ENCODE measurements at places on chromosomes 7 and 10.

GRCh38 chr7:77538281-77539212, 1.5 kb downstream of the PTPN12 start:
- peak; percentile 93 for DNase-seq

DNA sequence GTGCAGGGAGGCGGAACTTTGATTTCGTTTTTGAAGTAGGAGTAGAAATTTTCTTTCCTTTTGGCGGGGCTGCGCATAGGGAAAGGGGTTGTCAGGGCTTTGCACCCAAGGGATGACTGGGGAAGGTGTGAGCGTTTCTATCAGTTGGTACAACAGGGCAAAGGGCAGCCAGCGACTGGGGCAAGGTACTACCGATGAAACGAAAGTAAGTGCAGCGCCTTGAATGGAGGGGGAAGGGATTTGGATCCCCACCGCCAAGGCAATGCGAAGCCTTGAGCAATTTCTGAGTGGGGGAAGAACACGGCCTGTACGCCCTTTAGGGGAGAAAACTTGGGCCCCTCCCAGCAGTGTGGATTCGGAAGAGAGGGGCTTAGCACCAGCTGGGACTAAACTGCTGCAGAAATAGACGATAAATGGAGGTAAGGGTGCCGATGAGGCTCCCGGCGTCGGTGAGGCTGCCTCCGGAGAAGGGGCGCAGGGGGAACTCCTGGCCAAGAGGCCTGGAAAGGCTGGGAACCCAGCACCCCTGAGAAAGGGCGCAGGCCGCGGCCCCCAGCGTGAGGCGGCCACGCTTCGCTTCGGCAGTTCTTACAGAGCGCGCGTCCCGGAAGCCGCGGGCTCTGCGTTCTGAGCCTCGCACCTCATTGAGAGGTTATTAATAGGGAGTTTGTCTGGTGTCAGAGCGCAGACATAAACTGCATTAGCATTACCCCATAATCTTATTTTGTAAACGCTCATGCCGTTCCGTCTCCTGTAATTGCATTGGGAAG, 10.0 kb upstream of the TLX1 start:
- DNase-seq = peak; percentile 71

GRCh38 chr10:10526846-10527245, 490.8 kb upstream of the CELF2 start:
- no peak for DNase-seq

GRCh38 chr7:6290319-6290741, 17.9 kb upstream of the CYTH3 start:
- no peak for DNase-seq

DNA sequence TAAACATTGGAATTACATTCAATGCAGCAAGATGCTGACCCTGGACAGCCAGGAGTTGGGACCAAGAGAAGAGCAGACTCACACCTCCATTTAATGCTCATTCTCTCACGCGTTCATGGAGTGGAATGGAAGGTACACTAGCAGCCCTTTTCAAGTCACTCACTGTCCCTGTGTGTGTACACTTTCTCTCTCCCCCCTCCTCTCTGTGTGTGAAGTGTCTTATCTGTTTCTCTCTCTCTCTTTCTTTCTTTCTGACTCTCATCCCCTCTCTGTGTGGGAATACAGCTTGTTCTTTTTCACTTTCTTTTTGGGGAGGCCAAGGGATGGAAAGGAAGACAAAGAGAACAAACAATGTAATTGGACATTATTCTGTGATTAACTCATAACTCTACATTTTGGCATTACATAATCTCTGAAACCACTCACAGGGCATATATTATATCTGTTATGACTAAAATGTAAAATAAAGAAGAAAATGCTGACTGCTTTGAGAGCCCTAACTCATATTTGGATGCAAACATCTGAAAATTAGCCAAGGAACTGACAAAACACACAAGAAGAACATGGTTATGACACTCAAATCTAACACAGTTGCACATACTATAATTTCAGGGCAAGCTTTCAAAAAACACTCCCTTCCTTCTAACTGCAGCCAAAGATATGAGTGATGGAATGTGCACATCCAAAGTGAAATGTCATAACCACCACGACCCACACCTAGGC, 188.8 kb downstream of the PARD3 start:
- no peak for DNase-seq

DNA sequence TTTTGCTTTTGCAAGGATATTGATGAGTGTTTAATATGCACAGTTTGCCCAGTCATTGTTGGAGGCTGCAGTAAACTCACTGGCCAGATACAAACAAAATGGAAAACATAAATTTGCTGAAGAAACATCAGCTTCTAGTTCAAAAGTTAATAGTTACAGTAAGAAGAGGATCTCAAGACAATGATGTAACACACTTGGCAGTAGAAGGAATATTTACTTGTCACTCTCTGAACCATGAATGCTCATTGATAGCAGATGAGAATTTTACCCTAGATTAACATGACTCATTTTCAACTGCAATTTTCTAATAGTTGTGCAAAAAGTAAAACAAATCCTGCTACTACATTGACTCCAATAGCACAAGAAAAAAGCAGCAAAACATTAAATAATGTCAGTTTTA, 47.7 kb downstream of the VWC2 start:
- DNase-seq = no peak

- no peak for DNase-seq
These were observed 359.8 kb upstream of the KLF6 start for GRCh38 chr10:4144817-4145216.

- DNase-seq = no peak
These were observed 165.0 kb downstream of the BAMBI start for GRCh38 chr10:28842321-28842720.

- peak; percentile 37 for DNase-seq
These were observed 208.4 kb downstream of the DIP2C start for GRCh38 chr10:480928-481552.

- DNase-seq = no peak
These were observed 78.4 kb downstream of the POU6F2 start for GRCh38 chr7:39056153-39056552.

- no peak for DNase-seq
These were observed 15.9 kb upstream of the SCRN1 start for GRCh38 chr7:30005464-30005863.

DNA sequence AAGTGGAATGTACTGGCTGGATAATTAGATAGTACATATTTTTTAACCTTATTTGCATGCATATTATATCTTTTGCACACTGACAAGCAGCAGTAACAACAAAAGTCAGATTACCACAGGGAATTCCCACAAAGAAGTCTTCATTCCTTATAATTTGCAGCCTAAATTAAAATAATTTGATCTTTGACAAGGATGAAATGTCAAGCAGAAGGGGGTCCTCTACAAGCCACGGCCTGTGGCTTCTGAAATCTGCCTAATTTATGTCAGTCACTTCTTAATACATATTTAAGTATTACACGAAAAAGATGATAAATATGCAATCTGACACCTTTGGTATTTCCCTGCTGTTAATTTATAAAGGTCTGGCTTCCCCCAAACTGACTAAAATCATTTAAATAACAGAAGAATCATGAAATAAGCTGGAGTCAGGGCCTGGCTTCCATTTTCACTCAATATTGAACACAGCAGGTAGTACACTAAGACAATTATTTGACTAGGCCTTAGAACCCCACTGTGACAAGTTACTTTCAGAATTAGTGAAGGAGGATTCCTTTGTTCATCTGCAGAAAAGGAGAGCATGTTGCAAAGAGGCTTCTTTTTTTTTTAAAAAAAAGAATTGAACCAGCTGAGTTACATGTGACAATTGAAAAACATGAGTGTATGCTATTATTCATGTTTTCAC, 351.1 kb upstream of the ETV1 start:
- no peak for DNase-seq

- no peak for DNase-seq
These were observed 89.6 kb downstream of the RSU1 start for GRCh38 chr10:16727666-16728065.

DNA sequence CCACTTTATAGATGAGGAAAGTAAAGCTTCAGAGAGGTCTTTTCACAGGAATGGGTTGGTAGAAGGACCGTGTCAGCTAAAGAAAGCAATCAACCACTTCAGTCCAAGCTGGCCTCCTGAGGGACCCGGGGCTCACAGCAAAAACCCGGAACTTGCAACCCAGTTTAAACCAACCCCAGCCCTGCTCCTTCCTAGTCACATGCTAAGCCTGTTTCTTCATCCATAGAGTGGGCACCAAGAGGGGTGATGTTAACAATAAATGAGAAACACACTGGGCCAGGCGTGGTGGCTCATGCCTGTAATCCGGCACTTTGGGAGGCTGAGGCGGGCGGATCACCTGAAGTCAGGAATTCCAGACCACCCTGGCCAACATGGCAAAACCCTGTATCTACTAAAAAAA, 12.1 kb upstream of the NPFFR1 start:
- DNase-seq = no peak

- DNase-seq = no peak
These were observed 48.9 kb downstream of the DLG5 start for GRCh38 chr10:77877441-77878344.

GRCh38 chr10:121236621-121237020, 361.6 kb downstream of the FGFR2 start:
- no peak for DNase-seq

DNA sequence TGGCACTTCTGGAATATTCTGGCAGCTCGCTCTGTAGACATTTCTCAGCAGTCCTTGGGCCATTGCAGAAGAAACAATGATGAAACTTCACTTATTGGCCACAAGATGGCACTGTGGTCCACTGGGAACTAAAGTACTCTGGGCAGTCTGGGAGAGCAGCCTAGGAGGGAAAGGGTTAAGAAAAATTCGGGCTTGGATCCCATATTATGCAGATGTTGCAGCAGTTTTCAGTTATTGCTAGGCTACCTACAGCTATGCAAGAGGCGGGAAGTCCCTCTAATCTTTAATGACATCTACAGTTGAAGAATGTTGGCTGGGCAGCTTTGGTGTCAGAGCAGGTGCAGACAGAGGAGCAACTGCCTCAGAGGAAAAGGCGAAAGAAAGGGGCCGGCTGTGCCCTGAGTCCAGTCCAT, 201.7 kb upstream of the PRSS58 start:
- peak; percentile 39 for DNase-seq

DNA sequence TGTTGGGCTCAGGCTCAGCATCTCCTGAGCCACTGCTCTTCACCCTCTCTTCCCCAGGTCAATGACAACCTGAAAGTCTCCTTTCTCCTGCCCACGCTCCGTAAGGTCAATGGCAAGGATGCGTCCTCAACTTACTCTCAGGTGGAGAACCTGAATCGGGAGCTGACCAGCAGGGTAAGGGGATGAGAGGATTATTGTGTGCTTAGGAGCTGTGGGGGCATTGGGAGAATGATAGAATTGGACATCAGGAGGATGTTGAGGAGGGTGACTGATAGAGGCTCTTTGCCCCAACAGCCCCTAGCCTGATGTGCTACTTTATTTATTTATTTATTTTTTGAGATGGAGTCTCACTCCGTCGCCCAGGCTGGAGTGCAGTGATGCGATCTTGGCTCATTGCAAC, 1.3 kb downstream of the LRWD1 start:
- no peak for DNase-seq

Measured in colonic mucosa (tissue), 4 donors.